ENCODE measurements at places on chromosomes 4 and X.
A peak's percentile ranks its signal among the peaks of the same experiment; 100 is the strongest.

DNA sequence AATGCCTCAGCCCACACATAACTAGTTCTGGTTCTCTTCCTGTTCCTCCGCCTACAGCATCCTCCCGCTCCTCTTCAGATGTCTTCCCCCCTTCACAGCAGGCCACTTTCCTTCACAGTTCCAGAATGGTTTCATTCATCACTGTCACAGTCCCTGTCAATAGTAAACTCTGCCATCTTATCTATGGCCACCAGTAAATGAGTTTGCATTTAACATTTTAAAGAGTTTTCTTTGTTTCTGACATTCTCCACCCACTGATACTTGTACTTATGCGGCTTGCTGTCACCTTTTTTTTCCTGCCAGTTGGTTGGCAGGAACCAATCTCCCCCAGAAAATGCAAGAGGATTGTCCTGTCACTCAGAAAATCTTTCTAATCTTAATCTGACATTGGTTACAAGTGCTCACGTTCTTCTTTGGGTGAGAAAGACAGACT, 114.1 kb downstream of the GLUD2 start:
- no peak for DNase-seq

GRCh38 chr4:56803471-56803870, 18.0 kb downstream of the SPINK2 start:
- DNase-seq: no peak

DNA sequence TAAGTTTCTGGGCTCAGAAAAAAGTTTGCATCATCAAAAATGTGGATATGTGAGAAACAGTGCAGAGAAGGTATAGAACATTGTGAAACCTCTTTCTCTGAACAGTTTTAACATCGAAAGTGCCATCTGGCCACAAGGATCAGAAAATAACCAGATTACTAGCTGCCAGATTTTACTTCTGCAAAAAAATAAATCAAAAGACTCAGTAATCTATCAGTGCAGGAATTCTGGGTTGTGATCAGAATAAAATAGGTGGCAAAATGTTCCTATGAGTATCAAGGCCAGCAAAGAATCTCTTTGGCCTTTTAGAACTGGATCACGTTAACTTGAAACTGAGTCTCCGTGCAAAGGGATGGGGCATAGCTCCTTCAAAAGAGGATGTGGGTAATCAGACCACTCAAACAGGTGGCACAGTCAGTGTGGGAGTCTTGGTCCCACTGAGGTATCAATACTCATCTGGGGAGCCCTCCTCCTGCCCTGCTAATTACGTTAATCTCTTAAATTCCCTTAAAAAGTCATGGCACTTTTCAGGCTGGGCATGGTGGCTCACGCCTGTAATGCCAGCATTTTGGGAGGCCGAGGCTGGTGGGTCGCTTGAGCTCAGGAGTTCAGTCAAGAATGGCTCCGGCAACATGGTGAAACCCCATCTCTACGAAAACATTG, 26.7 kb upstream of the RBM47 start:
- DNase-seq: no peak

DNA sequence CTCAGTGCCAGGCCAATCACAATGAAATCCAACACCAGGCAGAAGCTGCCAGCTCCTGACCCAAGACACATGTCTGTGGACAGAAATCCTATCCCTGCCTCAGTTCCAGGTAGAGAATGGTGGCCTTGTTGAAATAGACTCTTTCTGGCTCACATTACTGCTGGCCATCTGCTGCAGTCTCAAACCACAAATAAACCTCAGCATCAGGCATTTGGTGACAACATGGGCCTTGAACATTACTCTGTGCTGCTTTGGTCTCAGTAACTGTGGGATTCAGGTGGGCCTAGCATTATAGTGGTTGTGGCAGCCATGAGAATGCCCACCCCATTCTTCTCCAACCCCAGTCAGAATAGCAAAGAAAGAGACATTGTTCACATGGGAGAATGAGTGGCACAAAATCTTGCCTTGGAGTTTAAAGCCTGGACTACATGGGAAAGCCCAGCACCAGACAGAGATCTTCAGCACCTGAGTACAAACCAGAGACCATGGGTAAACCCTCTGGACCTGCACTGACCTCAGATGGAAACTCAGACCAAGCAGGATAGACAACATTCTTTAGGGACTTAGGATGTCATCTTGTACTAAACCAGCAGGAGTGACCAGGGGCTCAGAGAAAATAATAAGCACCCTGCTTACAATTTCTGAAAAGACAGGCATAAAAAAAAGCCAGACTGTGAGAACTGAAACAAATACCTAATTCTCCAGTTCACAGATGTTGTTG, 50.4 kb upstream of the TRAM1L1 start:
- no peak for DNase-seq

DNA sequence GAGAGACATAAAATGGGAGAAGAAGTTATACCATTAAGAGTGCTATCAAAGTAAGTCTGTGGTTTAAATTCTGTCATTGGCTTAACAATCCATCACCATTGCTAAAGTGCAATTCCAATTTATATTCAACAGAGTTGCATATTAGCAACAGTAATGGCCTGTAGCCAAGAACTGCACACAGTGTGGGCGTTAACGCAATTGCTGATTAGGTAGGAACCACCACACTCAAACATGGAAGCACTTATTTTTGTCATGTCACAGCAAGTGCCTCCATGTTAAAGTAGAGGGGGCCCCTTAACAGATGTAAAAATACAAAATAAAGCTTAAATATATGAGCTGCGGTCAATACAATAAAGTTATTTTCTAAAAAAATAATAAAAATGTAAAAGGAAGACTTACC, 10.8 kb downstream of the LARP7 start:
- no peak for DNase-seq

- no peak for DNase-seq
Measured at GRCh38 chr4:127441571-127441970, 191.2 kb upstream of the INTU start.

- DNase-seq: no peak
Measured at GRCh38 chrX:40996886-40997530, 88.2 kb upstream of the USP9X start.

GRCh38 chr4:139833151-139833910, 167.7 kb downstream of the MGST2 start:
- no peak for DNase-seq

GRCh38 chr4:109044431-109044830, 258.0 kb downstream of the COL25A1 start:
- DNase-seq: no peak

GRCh38 chr4:48247878-48248558, 21.6 kb downstream of the TEC start:
- DNase-seq: no peak

GRCh38 chr4:21450331-21450730, 498.2 kb downstream of the KCNIP4 start:
- DNase-seq: no peak

DNA sequence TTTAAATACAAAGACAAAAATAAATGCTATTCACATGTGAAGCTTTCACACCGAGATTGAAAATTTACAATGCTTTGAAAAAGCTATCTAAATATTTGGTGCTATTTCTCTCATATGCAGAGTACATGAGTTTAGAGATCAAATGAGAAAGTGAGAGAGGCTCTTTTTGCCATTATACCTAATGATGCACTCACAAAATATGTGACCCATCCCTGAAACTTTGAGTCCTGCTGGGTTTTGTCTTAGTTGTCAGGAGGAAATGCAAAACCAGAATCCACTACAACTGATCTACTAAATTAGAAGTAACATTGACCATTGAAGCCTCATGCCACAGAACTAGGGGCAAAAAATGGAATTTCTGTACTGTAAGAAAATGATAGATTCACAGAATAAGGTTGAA, 251.7 kb downstream of the MAPK10 start:
- no peak for DNase-seq

GRCh38 chr4:52317981-52318380, 266.9 kb downstream of the SPATA18 start:
- DNase-seq: no peak

DNA sequence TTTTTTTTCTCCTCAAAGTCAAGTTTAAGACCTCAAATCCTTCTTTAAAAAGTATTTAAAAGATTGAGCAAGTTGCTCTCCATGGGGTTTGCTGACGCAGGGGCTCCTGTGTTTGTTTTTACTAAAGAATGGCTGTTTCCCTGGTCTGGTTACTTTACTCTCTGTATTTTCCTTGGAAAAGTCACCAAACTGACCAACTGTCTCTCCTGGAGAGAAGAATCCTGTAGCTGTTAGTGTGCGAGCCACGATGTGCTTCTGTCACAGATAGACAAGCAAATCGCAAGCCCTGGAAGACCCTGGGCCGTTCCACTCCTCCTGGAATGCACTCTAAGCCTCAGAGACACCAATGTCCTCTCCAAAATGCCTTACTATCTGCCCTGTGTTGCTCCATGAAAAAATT, 212.1 kb downstream of the CHIC2 start:
- DNase-seq: no peak

- no peak for DNase-seq
Measured at GRCh38 chr4:190017357-190018200, 9.5 kb downstream of the FRG2 start.

DNA sequence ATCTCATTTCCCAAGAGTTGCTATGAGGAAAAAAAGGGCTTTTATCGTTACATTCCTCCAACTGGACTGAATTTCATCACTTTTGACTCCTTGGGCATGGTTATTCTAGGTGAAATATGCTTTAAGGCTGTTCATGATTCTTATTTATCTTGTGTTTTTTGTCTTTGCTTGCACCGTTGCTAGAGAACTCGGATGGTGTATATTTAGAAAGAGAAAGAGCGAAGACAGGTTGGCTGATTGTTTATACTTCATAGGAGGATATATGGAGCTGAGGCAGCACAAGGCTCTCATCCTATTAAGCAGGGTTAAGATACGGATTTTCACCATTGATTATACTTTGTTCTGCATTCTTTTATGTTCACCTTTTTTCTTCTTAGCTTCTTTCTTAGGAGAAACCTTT, 94.9 kb upstream of the GEMIN8 start:
- DNase-seq: no peak

GRCh38 chr4:1731180-1731579, 9.9 kb downstream of the TACC3 start:
- no peak for DNase-seq

DNA sequence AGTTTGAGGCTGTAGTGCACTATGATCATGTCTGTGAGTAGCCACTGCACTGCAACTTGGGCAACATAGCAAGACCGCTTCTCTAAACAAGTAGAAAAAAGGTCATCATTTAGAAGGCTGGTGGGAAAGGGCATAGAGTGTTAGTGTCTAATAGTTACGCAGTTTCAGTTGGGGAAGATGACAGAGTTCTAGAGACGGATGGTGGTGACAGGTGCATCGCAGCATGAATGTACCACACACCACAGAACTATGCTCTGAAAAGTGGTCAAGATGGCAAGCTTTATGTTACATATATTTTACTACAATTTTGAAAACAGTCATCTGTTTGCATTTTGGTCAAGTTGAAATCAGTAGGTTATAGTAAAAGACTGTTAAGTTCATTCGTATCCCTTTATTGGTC, 23.7 kb upstream of the CLDN34 start:
- DNase-seq: no peak

DNA sequence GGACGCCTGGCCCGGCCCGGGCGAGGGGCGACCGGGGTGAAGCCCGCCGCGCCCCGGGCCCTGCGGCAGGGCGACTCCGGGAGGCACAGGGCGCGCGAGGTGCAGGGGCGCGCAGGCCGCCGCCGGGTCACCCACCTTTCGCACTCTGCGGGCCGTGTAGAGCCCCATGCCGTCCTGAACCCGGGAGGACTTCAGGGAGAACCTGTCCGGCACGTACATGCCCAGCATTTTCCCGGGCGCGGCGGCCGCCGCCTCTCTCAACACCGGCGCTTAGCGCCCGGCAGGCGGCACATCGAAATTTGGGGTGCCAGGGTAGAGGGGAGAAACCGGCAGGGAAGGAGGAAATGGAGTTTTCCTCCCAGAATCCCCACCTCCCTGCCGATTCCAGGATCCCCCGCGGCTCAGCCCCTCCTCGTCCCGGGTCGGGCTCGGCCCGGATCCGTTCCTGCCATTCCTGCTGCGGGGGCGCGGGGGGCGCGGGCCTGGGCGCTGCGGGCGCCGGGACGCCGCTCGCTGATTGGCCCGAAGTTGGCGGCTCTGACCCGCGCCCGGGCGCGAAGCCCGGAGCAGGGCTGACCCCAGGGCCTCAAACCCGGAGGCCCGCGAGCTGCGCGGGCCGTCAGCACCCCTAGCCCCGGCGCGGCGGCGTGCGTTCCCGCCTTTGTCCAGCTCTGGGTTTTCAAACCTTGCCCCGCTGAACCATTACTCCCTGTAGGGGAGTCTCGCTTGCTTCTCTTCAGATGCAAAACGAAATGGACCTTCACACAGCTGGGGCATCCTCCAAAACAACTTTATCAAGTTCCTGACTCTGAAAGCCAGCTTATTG, at the start of gene PRDM5:
PRDM5 (minus strand) TSS at position 346 of the 826 bp plus-strand sequence; CDS start at position 228, 118 bp downstream.
- DNase-seq: peak; percentile 29

GRCh38 chr4:128512161-128512560, 224.5 kb upstream of the PGRMC2 start:
- no peak for DNase-seq

- DNase-seq: no peak
Measured at GRCh38 chr4:124025000-124025399, 628.4 kb downstream of the SPRY1 start.

DNA sequence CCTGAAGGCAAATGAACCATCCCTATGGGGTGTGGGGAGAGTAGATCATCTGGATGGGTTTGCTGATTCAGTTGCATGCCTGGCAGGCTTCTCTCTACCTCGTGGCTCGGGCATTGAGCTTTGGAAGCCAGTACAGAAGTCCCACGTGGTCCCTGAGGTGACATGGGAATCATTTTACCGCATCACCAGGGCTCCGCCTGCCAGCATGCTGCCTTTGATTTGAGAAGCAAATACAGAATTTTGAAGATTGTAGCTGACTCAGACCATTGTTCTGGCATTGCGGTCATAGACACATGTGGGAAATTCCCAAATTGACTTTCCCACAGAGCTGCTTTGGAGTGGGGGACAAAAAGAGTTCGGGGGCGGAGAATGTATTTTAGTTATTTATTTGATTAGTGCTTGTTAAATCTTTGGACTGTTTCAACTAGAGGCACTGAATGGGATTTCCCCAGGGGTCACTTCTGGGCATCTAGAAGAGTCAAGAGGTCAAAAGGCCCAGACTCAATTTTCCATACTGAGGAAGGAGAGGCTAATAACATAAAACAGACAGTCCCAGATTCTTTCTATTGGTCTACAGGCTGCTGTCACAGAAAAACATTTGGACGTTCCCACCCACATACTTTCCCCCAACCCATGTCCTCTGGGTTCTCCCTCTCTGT, 79.3 kb downstream of the NHSL2 start:
- DNase-seq: peak; percentile 64
